ENCODE measurements at places on chromosomes 2 and 18.

GRCh38 chr2:205646680-205647079 lies 35.6 kb upstream of the NRP2 start:
- no peak for DNase-seq

DNA sequence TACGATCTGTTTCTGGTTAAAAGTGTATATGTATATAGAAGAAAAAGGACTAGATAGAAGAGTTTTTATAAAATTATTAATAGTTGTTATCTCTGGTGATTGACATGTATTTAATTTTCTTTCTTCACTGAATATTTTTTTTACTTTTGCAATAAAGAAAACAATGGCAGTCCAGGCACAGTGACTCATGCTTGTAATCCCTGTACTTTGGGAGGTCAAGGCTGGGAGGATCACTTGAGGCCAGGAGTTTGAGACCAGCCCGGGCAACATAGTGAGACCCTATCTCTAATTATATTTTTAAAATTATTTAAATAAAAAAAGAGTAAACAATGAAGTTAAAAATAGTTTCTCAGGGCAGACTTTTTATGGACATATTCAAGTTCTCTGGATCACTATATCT lies 114.7 kb downstream of the FAM117B start:
- DNase-seq = no peak

GRCh38 chr2:172888714-172889669 lies 153.3 kb downstream of the RAPGEF4 start:
- DNase-seq = no peak

GRCh38 chr2:107553539-107553938 lies 273.2 kb upstream of the RGPD4 start:
- no peak for DNase-seq

GRCh38 chr2:190879474-190880377 lies 895 bp upstream of the GLS start:
- DNase-seq = no peak

DNA sequence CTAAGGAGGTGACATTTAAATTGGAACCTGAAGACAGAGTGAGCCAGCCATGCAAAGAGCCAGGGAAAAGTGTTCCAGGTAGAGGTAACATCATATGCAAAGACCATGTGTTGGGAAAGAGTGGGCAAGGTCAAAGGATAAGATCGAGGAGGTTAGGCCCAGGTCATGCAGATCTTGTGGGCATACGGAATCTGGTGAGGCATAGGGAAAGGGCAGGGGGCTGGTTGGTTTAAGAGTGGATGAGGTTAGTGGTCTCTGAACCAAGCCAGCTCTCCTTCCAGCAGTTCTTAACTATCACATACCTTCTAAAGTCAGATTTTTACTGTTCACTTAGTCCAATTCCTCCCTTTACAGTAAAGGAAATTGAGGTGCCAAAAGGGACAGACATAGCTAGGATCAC lies 3.0 kb downstream of the ANKRD53 start:
- DNase-seq = no peak

All from caudate nucleus (tissue), 63 donors.